ENCODE measurements at places on chromosomes 6 and 20.

DNA sequence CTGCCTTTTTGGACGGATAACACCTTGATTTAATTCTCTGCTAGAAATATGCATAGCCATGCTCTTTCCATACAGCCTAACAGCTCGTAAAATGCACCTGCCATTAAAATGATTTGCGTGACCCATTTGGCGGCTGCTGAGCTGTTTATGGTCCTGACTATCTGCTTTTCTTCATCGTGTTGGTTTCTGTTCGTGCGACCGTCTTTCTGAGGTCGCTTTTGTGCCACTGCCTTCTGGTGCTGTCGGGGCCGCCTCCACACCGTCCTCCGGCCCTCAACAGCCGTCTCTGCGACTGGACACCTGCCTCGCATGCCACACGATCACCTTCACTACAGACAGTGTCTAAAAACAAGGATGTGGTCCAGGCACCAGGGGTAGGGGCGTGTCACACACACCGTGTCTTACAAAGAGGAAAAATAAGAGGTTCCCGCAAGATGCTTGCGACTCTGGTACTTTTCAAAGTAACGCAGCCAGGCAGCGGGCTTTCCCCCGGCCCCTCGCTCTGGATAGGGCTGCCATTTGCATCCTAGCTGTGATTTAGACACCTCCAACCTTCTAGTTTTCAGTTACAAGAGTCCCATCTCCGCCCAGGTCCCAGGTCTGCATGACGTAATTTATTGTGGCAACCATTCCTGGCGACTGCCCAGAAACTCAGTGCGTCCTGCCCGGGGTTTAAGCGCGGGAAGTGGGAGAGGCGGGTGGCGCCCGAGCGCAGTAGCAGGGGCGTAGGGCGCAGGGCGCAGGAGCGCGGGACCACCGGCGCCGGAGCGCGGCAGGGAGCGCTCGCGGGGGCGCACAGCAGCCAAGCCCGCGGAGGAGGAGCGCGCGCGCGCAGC is at the start of gene STMND1:
Gene STMND1 (plus strand): TSS at position 629 of the 836 bp plus-strand sequence. CDS start 208 bp downstream, outside the sequence.
- DNase-seq: no peak

- no peak for DNase-seq
These were observed 1.9 kb upstream of the PDYN start for GRCh38 chr20:1995531-1996310.

GRCh38 chr6:21873562-21873961 is 280.0 kb downstream of the SOX4 start:
- no peak for DNase-seq

GRCh38 chr20:32368925-32369324 is 10.8 kb downstream of the ASXL1 start:
- no peak for DNase-seq

GRCh38 chr6:125816828-125817280 is 26.1 kb downstream of the NCOA7 start:
- no peak for DNase-seq

GRCh38 chr20:19786311-19786710 is 28.3 kb downstream of the RIN2 start:
- DNase-seq: no peak

GRCh38 chr6:15441981-15442380 is 196.1 kb downstream of the JARID2 start:
- no peak for DNase-seq

DNA sequence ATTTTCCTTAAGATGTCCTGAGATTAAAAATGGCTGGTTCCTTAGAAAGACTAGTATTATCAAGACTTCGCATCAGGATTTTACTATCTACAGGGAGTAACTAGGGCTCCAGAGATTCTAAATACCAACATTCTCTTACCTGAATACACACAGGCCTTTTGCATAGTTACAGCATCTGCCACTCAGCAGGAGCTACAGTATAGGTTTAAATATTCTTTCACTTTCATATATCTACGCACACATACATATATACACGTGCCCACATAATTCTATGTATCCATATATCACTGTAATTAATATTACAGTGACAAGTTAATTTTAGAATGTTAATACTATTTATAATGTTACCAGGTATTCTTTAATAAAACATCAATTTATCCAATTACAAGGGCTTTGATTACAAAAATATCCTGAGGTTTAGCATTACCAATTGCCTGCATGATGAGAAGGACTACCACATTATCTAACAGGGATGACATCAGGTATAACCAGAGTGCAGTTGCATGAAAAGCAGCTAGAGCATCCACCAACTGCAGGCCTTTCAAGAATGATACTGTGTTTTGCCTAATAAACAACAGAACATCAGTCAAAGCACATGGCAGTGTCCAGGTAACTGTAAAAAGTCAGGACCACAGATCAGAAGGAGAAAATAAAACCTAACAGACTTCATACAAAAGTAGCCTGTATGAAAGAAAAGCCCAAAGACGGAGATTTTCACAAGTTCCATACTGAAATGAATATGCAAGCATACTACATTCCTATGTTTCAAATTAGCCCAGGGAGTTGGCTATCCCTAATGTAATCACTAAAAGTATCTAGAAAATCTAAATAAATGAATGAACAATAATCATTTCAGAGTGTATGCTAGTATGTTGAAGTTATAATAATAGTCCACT is 268.7 kb downstream of the PTPRK start:
- DNase-seq: no peak

- DNase-seq: no peak
These were observed 18.5 kb upstream of the TUBB2A start for GRCh38 chr6:3175715-3176402.

- no peak for DNase-seq
These were observed 30.2 kb downstream of the RANBP9 start for GRCh38 chr6:13681305-13682061.

GRCh38 chr20:25622049-25622448 is 1.8 kb downstream of the NANP start:
- DNase-seq: no peak

DNA sequence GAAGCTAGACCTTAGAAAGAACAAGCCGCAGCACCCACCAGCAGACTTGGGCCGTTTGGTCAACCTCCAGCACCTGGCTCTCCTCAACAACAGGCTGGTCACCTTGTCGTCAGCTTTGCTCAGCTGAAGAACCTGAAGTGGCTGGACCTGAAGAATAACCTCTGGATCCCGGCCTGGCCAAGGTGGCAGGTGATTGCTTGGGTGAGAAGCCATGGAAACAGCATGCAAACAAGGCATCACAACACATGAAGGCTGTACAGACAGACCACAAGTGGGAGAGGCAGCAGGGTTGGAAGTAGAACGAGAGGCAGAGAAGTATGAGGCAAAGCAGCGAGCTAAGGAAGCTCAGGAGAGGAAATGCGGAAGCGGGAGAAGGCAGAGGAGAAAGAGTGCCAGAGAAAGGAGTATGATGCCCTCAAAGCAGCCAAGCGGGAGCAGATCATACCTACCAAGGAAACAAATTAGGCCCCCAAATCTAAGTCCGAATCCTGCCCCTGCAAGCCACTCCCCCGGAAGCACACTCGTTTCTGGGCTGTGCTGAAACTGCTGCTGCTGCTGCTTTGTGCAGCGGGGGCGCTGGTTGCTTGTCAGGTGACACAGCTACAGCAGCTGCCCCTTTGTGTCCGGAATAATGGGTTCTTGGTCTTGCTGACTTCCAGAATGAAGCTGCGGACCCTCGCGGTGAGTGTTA is 121.6 kb upstream of the LGSN start:
- DNase-seq: no peak

- no peak for DNase-seq
These were observed 587.4 kb downstream of the GRIK2 start for GRCh38 chr6:101980924-101981323.

GRCh38 chr20:57193094-57193493 is 73.3 kb downstream of the BMP7 start:
- DNase-seq: no peak

GRCh38 chr6:56246541-56246880 is 869 bp downstream of the COL21A1 start:
- DNase-seq: no peak

- DNase-seq: no peak
These were observed 22.7 kb downstream of the LAMA4 start for GRCh38 chr6:112231594-112232060.

DNA sequence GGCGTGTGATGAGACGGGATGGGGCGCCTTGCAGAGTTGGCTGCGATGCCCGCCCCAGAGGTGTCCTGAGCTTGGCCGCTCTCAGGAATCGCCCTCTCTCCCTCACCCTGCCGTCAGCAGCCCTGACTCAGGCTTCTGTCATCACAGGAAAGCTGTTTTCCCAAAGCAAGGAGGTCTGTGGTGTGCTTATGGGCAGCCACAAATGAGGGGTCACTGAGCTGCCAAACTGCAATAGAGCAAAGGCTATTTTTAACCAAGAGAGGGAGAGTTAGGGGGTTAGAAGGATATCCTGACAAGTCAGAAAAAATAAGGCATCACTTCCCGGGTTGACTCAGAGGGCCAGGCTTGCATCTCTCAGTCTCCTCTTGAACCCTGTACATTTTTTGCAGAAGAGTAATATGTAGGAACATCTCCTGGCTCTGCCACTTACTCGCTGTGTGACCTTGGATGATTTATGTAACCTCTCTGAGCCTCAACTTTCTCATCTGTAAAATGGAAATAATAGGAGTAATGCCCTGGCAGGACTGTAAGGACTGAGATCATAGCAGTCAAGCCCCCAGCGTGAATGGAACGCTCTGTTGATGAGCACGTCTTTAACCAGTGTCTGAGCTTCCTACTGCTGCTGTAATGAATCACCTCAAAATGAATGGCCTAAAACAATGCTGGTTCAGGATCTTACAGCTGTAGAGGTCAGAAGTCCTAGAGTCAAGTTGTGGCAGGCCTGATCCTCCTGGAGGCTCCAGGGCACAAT is 181.9 kb downstream of the NFATC2 start:
- no peak for DNase-seq

DNA sequence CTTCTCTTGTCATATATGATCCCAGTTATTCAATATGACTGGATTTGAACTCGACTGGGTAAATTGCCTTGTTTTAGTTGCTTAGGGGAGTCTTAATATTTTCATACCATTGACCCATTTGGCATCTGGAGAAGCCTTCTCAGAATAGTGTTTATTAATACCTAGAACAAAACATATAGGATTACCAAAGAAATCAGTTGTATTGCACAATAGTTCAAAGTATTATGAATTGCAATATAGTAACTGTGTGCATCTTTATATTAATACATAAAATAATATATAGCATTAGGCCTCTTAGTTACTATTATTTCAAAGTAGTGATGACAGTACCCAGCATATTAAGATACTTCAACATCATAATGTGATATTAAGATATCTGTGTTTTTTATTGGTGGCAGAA is 177.8 kb downstream of the PLCB4 start:
- DNase-seq: no peak

GRCh38 chr6:123091091-123091895 is 95.3 kb downstream of the CLVS2 start:
- DNase-seq: no peak

DNA sequence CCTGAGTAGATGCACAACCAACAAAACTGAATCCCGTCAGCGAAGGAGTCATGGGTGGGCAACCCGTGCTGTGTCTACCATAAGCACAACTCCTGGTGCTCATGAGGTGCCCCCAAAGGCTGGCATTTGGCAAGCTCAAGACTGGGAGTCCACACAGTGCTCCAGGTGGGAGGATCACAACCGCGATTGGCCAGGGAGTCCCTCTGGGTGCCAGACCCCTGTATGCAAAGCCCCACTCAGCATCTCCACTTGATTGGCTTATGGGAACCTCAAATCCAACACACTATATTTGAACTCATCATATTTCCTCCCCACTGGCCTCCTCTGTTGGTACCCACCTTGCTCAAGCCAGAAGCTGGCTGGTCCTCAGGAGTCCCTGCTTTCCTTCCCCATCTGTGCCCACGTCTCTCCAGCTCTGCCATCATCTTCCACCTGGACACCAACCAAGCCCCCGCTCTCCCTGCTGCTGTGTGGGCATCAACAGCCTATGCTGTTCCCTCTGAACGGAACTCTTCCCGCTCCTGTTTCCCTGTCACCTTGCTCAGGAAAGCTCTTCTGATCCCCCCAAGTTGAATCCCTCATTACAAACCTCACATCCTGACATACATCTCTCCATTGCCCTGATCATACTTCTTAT is 142.3 kb upstream of the PTPN1 start:
- no peak for DNase-seq

DNA sequence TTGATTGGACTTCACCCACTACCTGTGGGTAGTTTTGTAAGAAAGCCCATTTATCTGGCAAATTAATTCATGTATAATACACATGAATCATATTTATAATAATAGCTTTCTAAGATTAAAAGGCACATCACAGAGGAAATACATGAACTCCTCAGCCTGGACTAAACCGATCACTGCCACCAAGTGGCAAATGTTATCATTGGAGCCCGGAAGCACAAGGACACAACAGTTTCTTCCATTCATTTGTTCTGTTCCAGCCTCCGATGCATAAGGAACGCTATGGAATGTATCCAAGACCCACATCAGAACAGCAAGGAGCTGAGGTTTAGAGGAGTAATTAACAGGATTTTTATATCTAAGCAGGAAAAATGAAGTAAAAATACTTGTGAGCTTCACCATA is 13.9 kb upstream of the IPCEF1 start:
- no peak for DNase-seq

- DNase-seq: no peak
These were observed 7.6 kb upstream of the ITCH start for GRCh38 chr20:34355427-34355826.

DNA sequence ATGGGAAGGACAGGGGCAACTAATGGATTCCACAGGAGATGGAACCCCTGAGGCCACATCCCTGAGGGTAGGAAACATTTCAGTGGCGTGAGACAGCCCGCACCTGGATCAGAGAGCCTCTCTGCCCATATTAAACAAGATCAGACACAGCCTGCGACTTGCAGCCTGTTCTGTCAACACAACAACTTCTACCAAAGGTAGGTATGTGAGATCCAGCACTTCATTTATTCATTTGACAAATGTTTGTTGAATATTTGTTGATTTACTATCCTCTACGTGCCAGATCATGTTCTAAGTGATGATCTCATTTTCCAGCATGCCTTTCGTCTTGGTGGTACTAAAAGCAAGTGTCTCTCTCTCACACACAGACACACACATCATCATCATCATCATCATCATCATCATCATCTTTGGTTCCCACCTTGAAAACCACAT is 43.2 kb upstream of the NT5E start:
- no peak for DNase-seq

DNA sequence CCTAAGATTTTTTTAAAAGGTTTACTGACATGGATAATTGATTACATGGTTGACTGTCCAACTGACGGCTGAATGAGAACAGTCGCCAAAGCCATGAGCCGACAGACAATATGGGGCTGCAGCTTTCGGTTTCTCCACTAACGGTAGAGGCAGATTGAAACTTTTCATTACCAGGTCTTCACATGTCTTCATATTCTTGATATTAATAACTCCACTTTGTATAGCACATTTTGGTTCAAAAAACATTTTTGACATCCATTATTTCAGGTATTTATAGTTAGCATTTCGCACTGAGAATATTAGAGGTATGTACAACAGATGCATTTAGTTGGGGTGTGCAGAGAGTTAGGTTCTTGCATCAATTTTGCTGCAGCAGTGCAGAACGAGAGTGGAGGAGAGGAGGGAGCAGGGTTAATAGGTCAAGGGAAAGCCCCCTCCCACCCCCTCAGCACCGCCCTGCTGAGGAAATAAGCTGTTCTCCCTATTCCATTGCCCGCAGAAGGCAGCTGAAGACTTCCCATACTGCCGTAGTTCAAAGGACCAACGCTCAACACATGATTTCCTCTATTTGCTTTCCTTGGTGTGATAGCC is 73.6 kb upstream of the ADTRP start:
- DNase-seq: no peak

GRCh38 chr6:80145921-80146320 is 39.5 kb downstream of the BCKDHB start:
- DNase-seq: no peak

All from T-helper 1 cell (primary cell).